Smooth muscle cell of bladder (primary cell): ENCODE measurements at places on chromosomes 5 and 9. TPM values are rescaled to one million over a fixed set of nuclear protein-coding genes. Genes with fewer than 3 reads are reported as not detected.

STPG3 gene
- not detected in 2 replicates for total RNA-seq

DCTN3 gene
- 105 and 113 TPM in 2 replicates for total RNA-seq

GLIPR2 gene
- 43.8 and 47.2 TPM in 2 replicates for total RNA-seq

PCDHA12 gene
- under 0.01 and 0.09 TPM in 2 replicates for total RNA-seq

ZNF658 gene
- total RNA-seq: 4.0 and 4.9 TPM in 2 replicates

ERGIC1 gene
- 105 and 146 TPM in 2 replicates for total RNA-seq
